ENCODE measurements at places on chromosomes 13 and 19.

GRCh38 chr19:54434112-54434872 is 14.7 kb upstream of the LENG8 start:
- no peak for DNase-seq

DNA sequence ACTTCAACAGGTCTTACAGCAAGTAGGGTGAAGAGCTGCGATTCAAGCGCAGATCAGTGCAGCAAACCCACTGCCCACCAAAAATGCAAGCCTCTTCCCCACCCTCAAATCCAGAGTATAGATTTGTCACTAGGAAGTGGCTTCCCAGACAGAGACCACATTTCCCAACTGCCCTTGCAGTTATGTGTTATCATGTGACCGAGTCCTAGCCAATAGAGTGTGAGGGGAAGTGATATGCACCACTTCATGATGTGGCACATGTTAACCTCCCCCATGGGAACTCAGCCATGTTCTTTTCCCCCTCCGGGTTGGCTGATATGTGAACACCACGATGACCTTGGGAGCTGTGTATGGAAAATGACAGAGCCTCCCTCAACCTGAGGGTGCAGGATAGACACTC is 50.8 kb downstream of the MBD3L2B start:
- DNase-seq: no peak

- no peak for DNase-seq
Measured at GRCh38 chr13:113405481-113406300, 41.8 kb upstream of the GRTP1 start.

DNA sequence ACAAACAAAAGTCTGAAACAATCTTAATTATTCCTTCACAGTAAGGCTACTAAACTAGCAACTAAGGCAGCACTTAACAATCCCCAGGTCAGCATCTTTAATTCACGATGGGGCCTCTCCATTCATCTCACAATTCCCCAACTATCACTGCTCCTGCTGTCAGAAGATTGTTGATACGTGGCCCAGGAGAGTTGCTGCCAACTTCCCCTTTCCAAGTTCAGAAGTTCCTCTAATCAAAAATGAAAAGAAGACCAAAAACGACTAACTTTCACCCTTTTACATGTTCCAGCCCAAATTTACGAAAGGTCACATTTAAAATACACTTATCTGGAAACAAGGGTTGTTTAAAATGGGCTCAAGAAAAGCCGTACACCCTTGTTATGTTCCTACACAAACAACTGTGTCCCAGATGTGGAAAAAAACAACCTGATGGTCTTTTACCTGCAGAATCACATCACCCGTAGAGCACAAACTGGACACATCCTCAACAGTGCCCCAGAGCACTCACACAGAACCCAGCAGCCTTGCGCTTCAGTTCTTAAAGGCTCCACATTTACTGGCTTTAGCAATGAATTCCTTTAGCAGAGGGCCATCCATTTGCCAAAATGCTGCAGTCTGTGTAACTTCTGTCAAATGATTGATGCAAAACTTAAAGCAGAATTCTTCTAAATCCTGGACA is 38.0 kb downstream of the PHF11 start:
- DNase-seq: no peak

GRCh38 chr13:88526853-88527215 is 855.7 kb downstream of the SLITRK5 start:
- no peak for DNase-seq

- DNase-seq: no peak
Measured at GRCh38 chr19:54209811-54210494, 9.3 kb downstream of the RPS9 start.

DNA sequence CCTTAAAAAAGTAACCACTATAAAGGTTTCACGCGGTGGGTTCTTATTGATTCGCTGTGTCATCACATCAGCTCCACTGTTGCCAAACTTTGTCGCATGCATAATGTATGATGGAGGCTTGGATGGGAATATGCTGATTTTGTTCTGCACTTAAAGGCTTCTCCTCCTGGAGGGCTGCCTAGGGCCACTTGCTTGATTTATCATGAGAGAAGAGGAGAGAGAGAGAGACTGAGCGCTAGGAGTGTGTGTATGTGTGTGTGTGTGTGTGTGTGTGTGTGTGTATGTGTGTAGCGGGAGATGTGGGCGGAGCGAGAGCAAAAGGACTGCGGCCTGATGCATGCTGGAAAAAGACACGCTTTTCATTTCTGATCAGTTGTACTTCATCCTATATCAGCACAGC is 30.6 kb downstream of the FGF9 start:
- DNase-seq: no peak

- no peak for DNase-seq
Measured at GRCh38 chr19:16449330-16449961, 22.3 kb downstream of the EPS15L1 start.

DNA sequence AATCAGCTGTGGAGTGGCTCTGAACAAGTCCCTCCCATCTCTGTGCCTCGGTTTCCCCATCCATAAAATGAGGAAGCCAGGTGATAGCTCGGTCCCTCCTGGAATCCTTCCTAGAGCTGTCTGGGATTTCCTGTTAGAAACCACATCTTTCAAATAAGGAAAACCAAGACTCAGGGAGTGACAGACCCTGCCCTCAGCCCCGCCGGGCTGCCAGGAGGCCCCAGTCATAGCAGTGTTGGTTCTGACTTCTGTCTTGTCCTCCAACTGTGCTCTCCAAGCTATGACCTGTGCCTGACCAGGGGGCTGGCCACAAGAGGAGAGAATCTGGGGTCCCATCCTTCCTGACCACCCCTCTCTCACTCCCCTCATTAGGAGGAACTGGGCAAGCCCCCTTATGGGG is 1.1 kb upstream of the SHD start:
- DNase-seq: no peak

- no peak for DNase-seq
Measured at GRCh38 chr19:51091895-51092873, 9.5 kb upstream of the KLK14 start.

- no peak for DNase-seq
Measured at GRCh38 chr13:29474991-29475390, 120.5 kb downstream of the SLC7A1 start.

DNA sequence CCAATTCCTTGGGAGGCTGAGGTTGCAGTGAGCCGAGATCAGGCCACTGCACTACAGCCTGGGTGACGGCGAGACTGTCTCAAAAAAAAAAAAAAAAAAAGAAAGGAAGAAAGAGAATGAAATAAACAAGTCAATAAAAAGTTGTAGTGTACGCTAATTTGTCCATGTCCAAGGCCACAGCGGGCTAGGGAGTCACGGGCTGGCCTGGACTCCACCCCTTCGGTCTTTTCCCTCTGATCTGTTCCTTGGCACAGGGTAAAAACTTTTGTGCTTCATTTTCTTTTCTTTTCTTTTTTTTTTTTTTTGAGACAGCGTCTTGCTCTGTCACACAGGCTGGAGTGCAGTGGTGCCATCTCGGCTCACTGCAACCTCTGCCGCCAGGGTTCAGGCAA is 19.4 kb upstream of the MKNK2 start:
- no peak for DNase-seq

DNA sequence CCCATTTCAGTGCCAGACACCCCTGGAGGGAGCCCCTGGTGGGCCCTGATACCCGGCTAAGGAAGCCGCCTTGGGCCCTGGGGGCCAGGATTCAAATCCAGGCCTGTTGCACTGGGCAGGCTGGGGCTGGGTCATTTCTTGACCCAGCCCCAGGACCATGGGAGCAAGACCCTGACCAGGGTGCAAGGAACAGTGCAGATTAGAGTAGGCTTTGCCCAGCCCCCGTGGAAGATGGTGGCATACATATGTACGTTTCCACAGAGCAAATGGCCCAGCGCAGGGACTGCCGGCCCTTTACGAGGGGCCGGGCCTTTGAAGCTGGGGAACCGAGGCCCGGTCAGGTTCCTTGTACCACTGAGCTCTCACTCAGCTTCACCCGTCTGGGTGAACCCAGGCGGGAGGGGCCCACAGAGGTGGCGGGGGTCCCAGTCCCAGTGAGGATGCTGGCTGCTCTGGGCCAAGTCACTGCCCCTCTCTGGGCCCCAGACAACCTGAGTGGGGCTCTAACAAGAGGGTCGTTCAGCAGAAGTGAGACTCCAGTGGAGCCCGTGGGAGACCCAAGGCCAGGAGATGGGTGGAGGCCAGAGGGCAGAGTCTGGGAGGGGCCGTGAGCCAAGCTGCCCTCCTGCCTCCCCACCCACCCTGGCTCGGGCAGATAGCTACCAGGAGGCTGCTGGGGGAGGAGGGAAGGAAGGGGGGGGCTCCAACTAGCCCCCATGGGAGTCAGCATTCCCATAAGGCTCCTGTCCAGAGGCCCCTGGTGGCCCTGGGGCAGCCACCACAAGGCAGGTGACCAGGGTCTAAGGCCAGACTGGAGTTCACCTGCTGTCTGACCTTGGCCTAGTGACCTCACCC is 2.7 kb downstream of the MKNK2 start:
- no peak for DNase-seq

GRCh38 chr19:7463575-7463974 is 25.3 kb downstream of the PEX11G start:
- DNase-seq: no peak

DNA sequence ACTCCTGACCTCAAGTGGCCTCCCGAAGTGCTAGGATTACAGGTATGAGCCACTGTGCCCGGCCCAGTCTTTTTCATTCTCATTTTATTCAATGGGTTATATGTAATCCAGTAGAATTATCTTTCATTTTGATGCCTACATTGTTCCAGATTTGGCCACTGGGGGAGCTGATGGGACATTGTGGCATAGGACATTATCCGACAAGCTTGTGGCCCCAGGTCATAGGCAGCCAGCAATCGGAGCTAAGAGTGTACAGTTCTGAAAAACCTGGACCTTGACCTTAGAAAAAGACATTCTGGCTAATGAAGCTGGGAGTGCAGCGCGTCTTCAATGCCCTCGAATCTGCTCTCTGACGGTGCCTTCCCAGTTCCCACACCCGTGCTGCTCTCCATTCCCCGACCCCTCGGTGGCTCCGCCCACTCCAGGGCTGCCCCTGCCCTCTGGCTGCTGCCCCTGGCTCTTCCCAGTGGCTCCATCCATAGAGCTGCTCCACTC is 108.7 kb downstream of the TEX29 start:
- no peak for DNase-seq

DNA sequence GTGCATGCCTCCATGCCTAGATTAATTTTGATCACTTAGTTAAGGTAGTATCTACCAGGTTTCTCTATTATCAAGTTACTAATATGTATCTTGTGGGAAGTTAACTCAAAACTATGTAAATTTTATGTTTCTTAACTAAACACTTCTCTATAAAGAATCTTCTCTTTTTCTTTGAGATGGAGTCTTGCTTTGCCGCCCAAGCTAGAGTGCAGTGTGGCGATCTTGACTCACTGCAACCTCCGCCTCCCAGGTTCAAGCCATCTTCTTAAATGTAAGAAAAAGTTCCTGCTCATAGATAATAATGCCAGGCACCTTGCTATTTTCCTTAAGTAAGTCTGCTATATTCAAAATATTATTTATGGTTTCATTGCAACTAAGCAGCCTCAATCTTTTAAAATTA is 58.4 kb downstream of the ELF1 start:
- DNase-seq: no peak

- no peak for DNase-seq
Measured at GRCh38 chr13:39095500-39095899, 57.2 kb downstream of the NHLRC3 start.

- no peak for DNase-seq
Measured at GRCh38 chr19:29519146-29519545, 6.6 kb upstream of the VSTM2B start.

DNA sequence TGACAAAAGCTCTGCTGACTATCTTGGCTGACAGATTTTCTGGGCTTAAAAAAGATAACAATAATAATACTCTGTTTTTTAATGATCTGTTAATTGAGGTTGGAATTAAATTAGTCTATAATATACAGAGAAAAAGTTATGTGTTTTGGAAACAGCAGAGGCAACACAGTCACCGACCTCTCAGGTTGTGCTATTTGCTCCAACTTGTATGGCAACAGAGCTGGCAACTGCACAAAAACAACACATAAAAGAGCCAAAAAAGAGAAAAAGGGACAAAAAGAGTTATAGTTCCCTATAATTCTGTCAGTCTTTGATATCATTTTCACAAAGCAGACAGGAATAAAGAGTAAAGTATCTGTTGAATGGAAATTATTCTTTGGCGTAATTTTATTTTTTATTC is 102.3 kb upstream of the POSTN start:
- no peak for DNase-seq

- DNase-seq: no peak
Measured at GRCh38 chr19:51226067-51226466, 1.2 kb downstream of the CD33 start.

DNA sequence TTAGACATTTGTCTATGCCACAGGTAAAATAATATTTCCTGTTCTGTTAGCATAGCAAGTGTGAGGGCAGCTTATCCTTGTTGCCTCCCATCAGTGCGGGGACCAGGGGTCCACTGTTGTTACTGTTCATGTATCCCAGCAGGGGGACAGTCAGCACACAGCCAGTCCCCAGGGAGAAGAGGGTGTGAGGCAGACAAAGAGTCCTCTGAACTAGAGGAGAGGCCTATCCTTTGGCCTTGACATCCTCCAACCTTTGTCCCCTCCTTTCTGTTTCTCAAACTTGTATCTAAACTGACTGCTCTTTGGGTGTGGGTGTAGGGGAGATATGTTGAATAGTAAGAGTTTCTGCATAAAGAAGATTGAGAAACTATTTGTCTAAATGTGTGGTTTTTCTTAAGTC is 2.9 kb upstream of the GPR18 start:
- no peak for DNase-seq

- no peak for DNase-seq
Measured at GRCh38 chr13:98447881-98448641, 128.8 kb downstream of the STK24 start.

DNA sequence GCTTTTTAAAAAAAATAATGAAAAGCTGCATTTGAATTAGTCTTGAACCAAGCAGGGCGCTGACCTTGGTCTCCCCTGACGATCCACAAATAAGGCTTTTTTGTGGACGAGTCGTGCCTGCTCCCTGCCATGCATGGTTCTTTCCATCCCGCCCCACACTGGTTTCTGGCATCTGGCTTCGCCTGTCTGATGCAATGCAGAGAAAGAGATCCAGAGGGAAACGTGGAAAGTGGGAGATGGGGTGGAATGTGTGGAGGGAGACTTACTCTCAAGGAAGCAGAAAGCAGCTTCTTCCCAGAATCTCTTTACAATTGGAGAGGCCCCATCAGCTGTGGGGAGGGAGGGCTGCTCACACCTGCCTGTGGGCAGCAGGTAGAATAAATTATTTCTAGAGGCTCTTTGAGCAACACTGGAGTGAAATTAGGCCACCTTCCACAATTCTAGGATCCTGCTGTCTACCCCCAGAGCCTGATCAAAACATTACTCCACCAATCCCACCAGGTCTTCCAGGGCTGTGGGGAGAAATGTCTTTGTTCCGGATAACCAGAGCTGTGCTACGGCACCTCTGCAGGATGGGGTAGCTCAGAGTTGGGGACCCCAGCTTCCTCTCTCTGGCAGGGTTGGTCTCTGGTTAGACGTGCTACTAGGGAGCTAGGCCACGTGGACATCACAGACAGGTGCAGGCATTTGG is 183.5 kb downstream of the UQCRFS1 start:
- DNase-seq: no peak

- no peak for DNase-seq
Measured at GRCh38 chr19:18384775-18385174, 1.2 kb upstream of the GDF15 start.

GRCh38 chr13:33106656-33107360 is 90.6 kb downstream of the KL start:
- DNase-seq: no peak

- DNase-seq: no peak
Measured at GRCh38 chr13:68007576-68007975, 777.4 kb upstream of the PCDH9 start.

GRCh38 chr19:45175515-45176345 is 2.3 kb downstream of the TRAPPC6A start:
- no peak for DNase-seq

- no peak for DNase-seq
Measured at GRCh38 chr19:47151627-47152026, 21.0 kb downstream of the SAE1 start.
